ENCODE measurements at places on chromosomes 4 and X.

- peak; percentile 68 for DNase-seq
These were observed 31.0 kb upstream of the TLR3 start for GRCh38 chr4:186037692-186038658.

GRCh38 chr4:5019274-5019673, at the start of gene CYTL1:
TSS of gene CYTL1 (minus strand) at chr4:5019458. CDS start at chr4:5019445, 13 bp downstream.
- no peak for DNase-seq

- no peak for DNase-seq
These were observed 898 bp upstream of the PDGFC start for GRCh38 chr4:156972379-156973015.

GRCh38 chrX:19752043-19752442, 135.4 kb downstream of the SH3KBP1 start:
- no peak for DNase-seq

DNA sequence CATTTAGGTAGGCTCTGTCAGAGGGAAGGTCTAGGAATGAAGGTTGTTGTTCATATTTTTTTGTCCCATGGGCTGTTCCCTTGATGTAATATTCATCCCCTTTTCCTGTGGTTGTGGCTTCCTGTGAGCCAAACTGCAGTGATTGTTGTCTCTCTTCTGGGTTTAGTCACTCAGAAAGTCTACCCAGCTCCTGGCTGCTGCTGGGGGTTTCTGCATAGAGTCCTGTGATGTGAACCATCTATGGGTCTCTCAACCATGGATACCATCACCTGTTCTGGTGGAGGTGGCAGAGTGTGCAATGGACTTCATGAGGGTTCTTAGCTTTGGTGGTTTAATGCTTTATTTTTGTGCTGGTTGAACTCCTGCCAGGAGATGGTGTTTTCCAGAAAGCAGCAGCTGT, 122.8 kb downstream of the ZC4H2 start:
- no peak for DNase-seq

- DNase-seq: peak; percentile 10
These were observed at the start of gene FAAH2 for GRCh38 chrX:57286507-57287251. TSS of gene FAAH2 (plus strand) at chrX:57286706. CDS start at chrX:57286826, 120 bp downstream.

DNA sequence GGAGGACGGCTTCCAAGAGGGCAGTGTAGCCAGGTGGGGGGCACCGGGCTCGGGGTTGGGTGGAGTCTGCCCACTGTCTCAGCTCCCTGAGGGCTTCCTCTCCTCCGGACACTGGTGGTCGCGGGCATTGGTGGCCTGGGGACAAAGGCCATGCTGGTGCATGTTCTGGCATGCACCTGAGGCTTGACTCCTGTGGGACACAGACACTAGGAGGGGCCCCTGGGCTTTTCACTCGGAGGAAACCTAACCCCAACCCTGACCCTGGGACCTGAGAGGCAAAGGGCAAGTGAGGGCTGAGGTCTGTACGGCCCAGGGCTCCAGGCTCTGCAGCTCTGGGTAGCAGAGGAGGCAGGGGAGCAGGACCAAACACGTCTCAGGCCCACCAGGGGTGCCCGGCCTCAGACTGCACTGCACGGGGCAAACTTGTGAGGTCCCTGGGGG, 22.3 kb upstream of the FGFR3 start:
- no peak for DNase-seq

- no peak for DNase-seq
These were observed 303.5 kb upstream of the HS3ST1 start for GRCh38 chr4:11732155-11732554.

DNA sequence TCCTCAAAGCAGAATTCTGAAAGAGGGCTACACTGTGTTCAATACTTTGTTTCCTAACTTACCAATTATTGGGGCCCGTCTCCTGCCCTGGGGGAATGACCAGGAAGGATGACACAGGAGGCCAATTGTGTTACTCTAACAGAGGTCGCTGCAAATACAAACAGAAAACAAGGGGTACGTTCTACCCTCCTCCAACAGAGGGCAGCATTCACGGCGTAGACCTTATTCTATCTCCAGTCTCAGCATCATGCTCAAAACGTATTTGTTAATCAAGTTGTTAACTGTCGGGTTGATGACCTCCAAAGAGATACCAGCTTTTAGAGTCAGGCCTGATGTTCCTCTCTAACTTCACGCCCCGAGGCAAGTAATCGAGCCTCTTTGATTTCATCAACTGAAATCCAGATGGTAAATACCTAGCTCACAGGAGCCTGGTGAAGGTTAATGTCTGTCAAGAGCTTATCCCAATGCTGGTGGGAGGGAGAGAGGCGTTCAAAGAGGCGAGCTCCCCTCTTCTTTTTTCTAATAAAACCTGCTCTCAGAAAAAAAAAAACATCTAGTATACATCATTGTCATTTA, 181.0 kb upstream of the KCNIP4 start:
- peak; percentile 66 for DNase-seq

- DNase-seq: no peak
These were observed 1.4 kb downstream of the POU4F2 start for GRCh38 chr4:146640021-146640464.
